H1 (cell line): ENCODE measurements at places on chromosomes 2 and 18. TPM values are rescaled to one million over a fixed set of nuclear protein-coding genes. Genes with fewer than 3 reads are reported as not detected.

The SPDYA gene
- total RNA-seq, result 0.27 and 0.35 TPM in 2 replicates

The FBLN7 gene
- 0.30 and 0.82 TPM in 2 replicates for total RNA-seq

The LYG2 gene
- total RNA-seq, result not detected in 2 replicates

DNA sequence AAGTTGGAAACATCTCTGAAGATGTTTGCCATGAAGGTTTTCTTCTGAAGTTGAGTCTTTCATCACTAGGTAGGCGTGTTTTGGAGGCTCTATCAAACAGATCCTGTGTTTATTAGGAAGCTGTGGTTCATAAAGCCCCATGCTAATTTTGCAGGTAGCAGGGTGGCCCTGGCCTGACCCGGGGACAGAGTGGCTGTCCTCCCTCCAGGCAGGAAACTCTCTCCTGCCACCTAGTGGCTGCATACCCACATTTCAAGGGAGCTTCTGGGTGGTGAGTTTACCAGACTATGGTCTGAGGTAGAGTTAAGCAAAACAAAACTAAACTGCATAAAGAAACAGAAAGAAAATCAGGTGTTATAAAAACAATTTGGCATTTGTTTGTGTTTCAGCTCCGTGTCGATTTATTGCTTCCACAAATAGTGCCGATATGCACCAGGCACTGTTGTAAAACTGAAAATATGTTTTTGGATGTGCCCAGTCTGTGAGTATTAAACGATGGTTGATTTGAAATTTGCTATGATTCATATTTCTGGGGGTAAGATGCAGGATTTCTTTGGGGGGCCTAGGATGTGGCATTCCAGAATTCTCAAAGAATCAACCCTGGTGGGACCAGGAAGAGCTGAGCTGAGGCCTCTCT is 26.0 kb upstream of the IL37 start:
- DNase-seq, result peak; percentile 96

The TUBB8B gene
- total RNA-seq, result 0.36 and 0.60 TPM in 2 replicates

GRCh38 chr2:58221909-58222308 is 19.2 kb downstream of the FANCL start:
- DNase-seq, result no peak

The ALLC gene
- total RNA-seq, result not detected in 2 replicates

- peak; percentile 76 for DNase-seq
These were observed 902 bp downstream of the SS18 start for GRCh38 chr18:26089293-26090129.

The CFAP221 gene
- 0.36 and 0.71 TPM in 2 replicates for total RNA-seq

GRCh38 chr2:191176801-191177438 is 26.1 kb upstream of the STAT4 start:
- no peak for DNase-seq

- no peak for DNase-seq
These were observed 117.4 kb downstream of the MBP start for GRCh38 chr18:77015169-77015568.

DNA sequence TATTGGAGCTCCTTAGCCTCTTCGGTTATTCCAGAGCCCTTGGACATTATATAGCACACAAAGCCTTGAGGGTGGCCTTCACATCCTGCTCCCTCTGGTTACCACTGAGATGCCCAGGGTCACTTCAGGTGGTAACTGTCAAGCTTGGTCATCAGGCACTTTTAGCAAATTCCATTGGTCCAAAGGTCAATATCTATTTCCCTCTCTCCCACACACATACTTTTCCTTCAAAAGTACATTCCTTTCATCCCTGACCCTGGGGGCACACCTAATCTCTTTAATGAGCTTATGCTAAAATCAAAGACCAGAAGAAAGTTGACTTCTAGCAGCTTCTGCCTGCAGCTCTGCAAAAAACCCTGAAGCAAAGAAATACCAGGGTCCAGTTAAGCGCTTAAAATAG is 172.0 kb upstream of the NRP2 start:
- DNase-seq, result no peak

The ZNF396 gene
- total RNA-seq, result 0.74 and 0.94 TPM in 2 replicates

DNA sequence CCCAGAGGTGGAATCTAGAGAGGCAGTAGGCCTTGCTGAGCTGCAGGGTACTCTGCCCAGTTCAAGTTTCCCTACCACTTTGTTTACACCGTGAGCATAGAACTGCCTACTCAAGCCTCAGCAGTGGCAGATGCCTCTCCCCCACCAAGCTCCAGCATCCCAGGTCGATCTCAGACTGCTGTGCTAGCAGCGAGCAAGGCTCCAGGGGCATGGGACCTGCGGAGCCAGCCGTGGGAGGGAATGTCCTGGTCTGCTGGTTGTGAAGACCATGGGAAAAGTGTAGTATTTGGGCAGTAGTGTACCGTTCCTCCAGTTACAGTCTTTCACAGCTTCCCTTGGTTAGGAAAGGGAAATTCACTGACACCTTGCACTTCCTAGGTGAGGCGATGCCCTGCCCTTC is 50.6 kb upstream of the FSIP2 start:
- DNase-seq, result no peak

DNA sequence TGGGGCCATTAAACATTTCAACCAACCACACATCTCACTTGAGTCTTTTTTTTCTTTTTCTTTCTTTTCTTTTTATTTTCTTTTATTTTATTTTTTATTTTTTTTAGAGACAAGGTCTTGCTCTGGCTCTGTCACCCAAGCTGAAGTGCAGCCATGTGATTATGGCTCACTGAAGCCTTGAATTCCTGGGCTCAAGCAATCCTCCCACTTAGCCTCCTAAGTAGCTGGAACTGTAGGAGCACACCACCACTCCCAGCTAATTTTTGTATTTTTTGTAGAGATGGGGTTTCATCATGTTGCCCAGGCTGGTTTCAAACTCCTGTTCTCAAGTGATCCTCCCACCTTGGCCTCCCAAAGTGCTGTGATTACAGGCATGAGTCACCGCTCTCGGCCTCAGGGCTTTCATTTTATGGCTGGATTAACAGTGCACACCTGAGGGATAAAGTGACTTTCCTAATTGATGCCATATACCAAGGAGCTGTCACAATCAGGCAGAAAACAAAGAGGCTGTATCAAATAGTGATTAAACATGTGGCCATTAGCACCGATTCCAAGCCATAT is 21.5 kb downstream of the KIAA2012 start:
- DNase-seq, result no peak

DNA sequence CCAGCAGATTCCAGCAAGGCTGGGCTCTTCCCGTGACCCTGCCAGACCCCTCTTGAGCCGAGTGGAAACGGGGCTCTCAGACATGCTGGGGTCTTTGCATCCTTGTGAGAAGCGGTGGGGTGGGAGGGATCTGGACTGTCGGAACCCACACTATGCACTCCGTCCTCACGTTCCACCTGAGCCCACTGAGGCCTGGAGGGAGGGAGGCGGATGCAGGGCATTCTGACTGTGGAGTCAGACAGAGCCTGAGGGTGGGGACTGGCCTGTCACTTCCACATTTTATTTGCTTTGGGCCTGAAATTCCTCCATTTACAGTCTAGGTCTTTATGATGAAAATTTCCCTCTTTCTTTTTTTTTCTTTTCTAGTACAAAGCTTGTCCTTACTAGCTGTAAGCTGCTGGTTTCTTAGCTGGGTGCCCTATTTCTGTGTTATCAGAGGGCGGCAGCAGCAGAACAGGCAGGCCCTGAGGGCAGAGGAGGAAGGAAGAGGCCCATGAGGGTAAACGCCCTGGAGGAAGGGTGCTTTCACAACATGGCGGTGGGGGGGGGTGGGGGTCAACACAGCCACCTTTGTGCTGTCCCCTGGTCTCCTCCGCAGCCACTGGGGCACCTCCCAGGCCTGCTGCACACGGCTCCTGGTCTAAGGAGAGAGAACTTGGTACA is 373.5 kb upstream of the MYT1L start:
- no peak for DNase-seq

DNA sequence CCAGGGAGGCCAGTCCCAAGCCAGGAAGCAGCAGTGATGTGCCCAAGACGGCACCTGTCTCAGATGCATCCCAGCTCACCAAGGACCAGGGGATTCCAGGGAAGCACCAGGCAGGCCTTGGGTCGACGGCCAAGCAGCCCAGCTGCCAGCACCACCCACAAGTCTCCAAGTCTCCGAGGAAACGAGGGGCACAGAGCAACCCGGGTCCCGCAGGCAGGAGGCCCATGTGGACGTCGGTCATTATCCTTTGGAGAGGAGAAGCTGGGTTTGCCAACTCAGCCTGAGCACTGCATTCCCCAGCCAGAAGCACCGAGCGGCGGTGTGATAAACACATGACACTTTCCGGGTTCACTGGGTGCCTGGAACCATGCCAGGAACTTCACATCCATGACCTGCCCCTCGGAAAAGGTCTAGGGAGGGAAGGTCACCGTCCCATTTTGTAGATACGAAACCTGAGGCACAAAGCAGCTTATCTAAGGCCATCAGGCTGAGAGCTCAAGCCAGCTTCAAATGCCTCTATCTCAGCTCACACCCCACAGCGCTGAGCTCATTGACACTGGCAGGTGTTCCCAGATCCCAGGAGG is 104.5 kb downstream of the ZNF516 start:
- DNase-seq, result no peak

DNA sequence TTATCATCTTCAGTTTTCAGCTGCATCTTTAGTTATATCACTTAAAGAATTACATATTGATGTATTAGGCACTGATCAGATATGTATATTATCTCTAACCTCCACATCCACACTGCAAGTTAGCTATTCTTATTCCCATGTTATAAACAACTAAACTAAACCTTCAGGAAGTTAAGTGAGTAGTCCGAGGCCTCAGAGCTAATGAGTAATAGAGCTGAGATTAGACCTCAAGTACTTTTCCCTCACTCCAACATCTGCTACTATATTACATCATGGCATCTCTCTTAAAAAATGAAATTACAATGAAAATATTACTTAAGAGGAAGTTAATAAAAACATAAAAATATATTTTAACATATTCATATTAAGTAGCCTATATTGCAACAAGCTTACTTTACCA is 183.6 kb upstream of the MAP2 start:
- no peak for DNase-seq

The FOXI3 gene
- 15.9 and 17.1 TPM in 2 replicates for total RNA-seq

The TSPYL6 gene
- not detected in 2 replicates for total RNA-seq

The CD302 gene
- total RNA-seq, result 0.61 and 0.76 TPM in 2 replicates

- DNase-seq, result no peak
These were observed 38.4 kb upstream of the MYO1B start for GRCh38 chr2:191206613-191207471.

DNA sequence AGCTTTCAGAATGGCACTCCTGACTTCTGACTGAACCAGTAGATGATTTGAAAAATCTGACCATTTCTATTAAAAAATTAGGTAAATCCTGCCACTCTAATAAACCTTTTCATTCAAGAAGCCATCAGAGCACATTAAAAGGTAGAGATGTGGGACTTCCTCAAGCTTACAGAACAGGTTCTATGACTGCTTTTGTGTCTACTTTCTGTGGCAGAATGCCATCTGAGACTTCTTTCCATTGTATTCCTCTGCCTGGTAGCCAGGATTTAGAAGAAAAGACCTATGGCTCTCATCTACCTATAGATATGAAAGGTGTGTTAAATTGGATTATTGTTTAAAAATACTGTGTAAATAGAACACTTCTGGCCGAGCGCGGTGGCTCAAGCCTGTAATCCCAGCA is 99.9 kb upstream of the NABP1 start:
- DNase-seq, result no peak

GRCh38 chr2:159635006-159635789 is 18.9 kb upstream of the BAZ2B start:
- no peak for DNase-seq

DNA sequence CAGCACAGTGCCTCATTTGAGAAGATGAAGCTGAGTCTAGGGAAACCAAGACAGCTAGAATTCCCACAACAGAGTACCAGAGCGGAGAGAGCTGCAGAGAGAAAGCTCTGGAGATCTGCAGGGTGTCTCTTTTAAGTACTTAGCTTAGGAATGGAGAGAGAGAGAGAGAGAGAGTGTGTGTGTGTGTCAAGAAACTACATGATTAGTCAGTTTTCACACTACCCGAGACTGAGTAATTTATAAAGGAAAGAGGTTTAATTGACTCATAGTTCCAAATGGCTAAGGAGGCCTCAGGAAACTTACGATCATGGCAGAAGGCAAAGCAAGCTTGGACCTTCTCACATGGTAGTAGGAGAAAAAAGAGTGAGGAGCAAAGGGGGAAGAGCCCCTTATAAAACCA is 64.0 kb downstream of the HIBCH start:
- DNase-seq, result no peak

The RTN4 gene
- 240 and 242 TPM in 2 replicates for total RNA-seq

DNA sequence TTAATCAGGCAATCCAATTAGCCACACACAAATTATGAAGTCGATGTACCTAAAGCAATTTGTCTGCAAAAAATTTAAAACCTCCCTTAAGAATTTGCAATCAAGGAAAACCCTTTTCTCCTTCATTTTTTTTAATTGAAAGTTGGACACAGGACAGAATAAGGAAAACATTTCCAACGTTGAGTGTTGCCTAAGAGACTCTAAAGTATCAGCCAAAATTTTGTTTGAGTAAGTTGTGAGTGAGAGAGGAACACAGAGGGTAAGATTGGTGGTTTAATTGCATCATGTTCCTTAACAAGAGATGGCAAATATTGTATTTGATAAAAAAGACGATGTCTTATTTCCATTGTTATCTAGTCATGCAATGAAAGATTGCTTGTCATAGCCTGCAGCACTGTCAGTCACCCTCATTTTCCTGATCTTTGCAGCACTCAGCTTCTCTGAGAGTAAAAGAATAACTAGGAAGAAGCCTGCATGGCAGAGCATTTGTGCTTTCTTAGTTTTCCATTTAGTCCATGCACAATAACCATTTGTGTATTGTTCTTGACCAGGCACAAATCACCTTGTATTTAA is 115.5 kb downstream of the ICOS start:
- no peak for DNase-seq

DNA sequence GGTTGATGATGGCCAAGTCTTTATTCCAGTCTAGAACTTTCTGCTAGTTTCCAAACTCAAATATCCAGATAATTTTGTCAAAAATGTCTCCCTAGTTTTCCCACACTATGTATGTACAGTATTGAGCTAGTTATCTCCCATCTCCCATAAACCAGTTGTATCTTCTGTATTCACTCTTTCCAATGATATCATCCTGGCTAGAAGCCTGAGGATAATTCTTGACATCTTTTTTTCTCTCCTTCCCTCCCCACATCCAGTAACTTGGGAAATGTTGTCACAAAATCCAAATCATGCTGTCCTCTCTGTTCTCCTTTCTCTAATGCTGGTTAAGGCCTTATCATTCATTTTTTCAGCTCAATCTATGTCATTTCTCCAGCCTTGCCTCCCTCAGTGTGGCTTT is 553.8 kb upstream of the FANCL start:
- DNase-seq, result no peak

DNA sequence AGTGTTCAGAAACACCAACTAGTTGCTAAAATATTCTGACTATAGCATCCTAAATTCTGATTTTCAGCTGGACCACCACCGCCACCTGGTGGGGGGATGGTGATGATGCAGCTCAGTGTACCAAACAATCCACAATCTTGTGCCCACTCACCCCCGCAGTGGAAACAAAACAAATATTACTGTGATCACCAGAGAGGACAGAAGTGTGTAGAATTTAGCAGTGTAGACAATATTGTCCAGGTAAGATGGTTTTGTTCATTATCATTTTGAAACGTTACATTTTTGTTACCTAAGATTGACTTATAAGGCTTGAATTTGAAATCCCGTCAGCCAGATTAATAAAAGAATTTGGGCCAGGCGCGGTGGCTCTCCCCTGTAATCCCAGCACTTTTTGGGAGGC is 31.7 kb upstream of the UBXN4 start:
- DNase-seq, result no peak

The PJVK gene
- 2.3 and 2.4 TPM in 2 replicates for total RNA-seq
